AG09309 (cell line): ENCODE measurements at places on chromosomes 4 and X.

DNA sequence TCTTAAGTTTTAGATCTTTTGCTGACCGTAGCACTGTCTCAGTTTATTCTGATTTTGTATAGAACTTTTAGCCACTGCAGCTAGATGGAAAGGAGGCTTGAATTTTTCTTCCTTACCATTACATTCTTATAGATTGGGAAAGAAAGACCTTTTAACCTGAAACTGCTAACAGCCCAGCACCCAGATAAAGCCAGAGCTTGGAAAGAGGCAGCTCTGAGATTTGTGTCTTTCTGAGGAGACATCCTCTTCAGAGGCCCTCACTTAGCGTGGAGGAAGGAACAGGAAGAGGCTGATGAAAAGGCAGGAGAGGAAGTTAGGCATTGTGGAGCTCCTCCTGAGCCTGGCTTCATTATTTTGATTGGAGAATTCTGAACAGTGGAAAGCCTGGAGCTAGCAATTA, 35.1 kb downstream of the ATG4A start:
- no peak for DNase-seq

- DNase-seq, result no peak
Measured at GRCh38 chr4:189659287-189659686, 281.4 kb upstream of the FRG1 start.

DNA sequence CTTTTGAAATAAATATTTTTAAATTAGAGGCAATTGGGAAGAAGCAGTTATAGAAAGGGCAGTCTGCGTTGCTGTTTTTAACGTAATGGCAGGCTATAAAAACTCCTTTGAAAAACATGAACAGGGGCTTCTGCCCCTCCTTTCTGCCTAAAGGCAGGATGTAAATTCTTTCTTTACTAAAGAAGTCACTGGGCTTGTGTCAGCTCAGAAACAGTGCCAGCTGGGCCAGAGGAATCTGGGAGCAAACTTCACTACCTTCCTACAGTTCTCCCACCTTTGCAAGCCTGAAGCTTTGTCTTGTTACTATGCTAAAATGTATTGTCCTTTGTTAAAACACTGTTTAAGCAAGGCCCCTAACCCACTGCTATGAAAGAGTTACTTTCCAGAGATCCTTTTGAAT, 1664.8 kb downstream of the RPA4 start:
- no peak for DNase-seq

DNA sequence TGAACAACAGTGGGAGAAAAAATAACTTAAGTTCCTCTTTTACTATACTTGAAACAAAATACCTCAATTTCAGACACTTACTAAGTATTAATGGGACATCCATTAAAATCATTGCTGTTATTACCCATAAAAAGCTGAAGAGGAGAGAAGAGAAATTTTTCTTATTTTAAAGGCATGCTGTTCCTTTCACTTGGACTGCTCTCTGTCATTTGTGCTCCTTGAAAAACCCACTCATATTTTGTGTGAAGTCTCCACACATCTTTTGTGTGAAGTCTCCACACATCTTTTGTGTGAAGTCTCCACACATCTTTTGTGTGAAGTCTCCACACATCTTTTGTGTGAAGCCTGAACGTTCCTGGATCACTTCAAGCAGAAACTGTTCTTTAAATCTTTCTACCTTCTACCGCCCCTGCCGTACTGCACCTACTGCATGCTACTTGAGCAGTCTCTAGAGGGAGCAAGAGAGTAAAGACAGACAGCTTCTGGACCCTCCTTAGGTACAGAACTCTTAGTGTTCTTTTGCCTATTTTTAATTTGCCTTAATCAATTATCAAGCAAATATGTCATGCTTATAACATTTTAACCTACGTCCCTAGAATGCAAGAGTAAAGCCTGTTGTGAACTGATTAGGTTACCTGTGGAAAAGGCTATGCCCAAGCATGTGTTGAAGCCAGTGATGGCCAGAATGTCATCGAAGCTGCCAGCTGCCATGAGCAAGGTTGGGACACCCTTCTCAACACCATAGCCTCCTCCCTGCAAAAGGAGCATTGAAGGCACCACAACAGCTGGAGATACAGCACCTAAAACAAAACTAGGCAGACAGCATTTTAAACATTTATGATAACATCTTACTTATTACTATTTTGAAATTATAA, 27.1 kb upstream of the SLC9B1 start:
- no peak for DNase-seq

DNA sequence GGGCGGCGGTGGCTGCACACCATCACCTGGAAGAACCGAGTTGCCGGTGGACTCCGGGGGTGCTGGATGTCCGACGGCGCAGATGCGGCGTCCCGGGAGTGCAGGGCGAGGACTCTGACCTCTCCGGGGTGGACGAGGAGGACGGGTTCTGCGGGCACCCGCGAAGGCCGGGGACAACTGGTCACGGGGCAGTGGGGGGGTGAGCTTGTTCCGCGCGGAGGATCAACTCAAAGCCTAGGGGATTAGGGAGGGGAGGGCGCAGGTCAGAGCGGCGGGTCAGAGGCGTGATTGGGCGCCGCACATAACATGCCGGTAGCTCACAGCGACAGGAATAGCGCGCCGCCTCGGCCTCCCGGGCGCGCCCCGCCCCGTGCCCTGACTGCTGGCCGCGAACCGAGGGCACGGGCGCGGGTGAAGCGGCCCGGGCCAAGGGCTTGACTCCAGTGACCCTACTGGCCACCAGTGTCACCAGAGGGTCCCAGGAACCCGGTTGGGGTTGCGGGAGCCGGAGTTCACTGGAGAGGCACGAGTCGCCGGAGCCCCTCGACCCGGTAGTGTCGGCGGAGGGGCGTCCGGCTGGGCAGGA, at the start of gene KLHL34:
KLHL34 (minus strand) TSS at position 179 of the 586 bp plus-strand sequence. CDS start 542 bp downstream, outside the sequence.
- no peak for DNase-seq

DNA sequence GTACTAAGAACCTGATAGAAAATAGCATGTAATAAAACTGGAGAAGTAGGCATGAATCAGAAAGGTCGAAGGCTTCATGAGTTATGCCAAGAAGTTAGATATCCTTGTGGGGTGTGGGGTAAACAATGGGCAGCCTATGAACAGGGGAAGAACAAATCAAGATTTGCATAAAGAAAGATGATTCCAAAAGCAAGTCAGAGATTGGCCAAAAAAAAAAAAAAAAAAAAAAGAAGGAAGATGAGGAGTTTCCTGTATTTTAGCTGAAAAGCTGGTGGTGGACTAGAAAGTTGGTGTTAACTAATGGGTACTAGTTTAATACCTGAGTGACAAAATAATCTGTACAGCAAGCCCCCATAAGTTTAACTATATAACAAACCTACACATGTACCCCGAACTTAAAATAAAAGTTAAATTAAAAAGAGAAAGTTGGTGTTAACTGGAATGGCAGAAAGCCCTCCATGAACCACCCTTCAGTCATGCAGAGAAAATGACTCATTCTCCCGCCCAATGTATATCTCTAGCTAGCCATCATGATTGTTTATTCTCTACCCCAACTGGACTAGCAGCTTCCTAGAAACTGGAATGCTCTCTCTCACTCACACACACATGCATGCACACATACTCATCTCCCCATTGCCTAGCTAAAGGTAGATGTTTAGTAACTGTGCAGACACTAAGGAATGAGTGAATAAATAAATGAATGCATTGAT, 41.7 kb downstream of the ATP11C start:
- DNase-seq, result peak; percentile 45

- DNase-seq, result no peak
Measured at GRCh38 chr4:116361790-116362189, 723.6 kb downstream of the TRAM1L1 start.

GRCh38 chr4:141041021-141041476, 92.2 kb downstream of the RNF150 start:
- DNase-seq, result no peak

GRCh38 chr4:153257151-153257620, 52.9 kb downstream of the TRIM2 start:
- DNase-seq, result peak; percentile 24

DNA sequence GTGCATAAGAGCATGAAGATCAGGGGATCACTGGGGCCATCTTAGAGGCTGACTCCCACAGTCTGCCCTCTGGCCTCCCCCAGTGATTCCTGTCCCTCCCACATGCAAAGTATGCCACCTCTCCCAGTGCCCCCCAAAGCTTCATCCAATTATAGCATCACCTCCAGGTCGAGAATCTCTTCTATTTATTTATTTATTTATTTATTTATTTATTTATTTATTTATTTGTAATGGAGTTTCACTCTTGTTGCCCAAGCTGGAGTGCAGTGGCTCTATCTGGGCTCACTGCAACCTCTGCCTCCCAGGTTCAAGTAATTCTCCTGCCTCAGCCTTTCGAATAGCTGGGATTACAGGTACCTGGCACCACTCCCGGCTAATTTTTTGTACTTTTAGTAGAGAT, 50.1 kb downstream of the BCORL1 start:
- no peak for DNase-seq

GRCh38 chr4:76997077-76997476, 47.5 kb downstream of the SEPTIN11 start:
- DNase-seq, result no peak

DNA sequence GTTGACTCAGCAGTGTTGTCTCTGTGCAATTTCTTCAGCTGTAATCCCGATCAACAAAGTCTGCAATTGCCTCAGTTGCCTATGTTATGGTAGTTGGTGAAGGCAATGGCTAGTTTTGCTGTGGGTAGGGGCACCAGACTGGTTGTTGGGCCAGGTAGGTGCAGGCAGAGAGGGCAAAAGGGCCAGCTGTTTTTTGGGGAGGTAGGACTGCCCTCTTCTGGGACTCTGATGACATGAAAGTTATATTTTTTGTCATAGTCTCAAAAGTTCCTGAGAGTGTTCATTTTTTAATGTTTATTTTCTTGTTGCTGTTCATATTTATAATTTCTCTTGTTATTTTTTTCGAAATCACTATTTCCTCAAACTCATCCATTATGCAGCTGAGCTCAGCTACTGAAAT, 25.1 kb downstream of the DCAF12L2 start:
- DNase-seq, result no peak

DNA sequence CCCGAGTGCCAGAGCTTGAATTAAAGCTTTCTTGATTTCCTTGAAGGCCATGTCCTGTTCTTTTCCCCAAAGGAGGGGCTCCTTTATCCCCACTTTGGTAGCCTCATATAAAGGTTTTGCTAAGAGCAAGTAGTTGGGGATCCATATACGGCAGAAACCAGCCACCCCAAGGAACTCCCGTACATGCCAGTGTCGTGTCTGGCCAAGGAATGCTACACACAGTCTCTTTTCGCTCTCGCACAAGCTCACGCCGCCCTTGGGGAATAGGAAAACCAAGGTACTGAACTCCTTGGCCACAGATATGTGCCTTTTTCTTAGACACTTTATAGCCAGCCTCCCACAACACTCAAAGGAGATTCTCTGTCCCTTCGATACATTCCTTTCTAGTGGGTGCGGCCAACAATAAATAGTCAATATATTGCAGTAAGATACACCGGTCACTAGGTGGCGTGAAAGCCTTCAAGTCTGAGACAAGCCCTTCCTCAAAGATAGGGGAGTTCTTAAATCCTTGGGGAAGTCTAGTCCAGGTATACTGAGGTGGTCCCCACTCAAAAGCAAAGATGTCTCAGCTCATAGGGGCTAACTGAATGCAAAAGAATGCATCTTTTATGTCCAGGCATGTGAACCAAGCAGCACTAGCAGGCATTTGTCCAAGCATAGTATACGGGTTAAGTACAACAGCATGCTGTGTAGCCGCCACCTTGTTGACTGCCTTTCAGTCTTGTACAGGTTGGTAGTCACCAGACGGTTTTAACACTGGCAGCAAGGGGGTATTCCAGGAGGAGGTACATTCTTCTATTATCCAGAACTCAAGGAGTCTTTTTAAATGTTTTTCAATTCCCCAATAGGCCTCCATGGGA, 57.8 kb upstream of the XAGE1B start:
- DNase-seq, result peak; percentile 24

- no peak for DNase-seq
Measured at GRCh38 chrX:153653556-153653955, 6.6 kb downstream of the DUSP9 start.

- DNase-seq, result no peak
Measured at GRCh38 chr4:53653484-53654053, 62.3 kb upstream of the LNX1 start.

DNA sequence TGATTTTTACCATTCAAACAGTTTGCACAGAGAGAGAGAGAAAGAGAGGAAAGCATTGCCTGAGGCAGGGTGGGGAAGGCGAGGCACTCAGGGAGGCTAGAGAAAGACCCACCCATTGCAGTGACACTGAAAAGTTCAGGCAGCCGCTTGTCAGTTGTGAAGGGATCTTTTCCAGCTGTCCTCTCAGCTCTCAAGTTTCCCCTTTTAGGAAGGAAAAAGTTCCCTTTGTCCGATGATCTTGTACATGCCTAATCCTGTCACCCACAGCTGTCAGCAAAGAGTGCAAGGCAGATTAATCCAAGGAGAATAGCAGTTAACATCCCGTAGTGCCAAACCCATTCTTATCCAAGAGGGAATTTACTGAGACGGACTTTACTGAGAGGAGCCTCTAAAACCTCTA, 255.0 kb downstream of the MAGEB5 start:
- DNase-seq, result no peak

DNA sequence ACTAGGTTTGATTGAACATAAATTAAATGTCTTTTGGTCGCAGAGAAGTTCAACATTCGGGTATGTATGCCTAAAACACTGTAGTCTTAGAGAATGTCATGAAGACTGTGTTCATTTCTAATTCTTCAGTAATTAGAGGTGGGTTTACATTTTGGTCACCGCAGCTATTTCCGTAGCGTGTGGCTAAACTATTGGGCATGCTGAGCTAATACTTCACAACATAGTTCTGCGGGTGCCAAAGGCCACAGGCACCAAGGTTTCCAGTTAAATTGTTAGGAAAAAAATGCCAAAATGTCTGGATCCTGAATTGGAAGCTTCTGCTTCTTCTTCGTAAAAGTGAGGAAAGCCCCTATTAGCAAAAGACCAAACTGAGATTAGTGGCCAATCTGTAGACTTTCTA, 25.1 kb downstream of the SMIM31 start:
- DNase-seq, result peak; percentile 42

DNA sequence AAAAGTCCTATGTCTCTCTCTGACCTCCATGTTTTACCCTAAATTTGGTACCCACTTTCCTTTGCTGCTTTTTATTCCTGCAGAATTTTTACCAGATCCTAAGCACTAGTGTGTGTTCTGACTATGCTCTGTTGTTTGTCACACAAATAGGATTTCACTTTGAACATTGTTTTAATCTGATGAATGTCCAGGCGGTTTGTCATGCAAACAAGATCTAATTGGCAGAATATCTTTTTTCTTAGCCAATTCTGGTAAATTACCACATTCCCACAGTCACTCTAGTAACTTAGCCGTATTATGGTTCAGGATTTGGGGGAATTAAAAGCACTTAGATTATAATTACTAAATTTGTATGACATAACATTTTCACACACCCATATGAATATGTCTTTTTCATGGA, 557.2 kb upstream of the BOD1L1 start:
- DNase-seq, result no peak

DNA sequence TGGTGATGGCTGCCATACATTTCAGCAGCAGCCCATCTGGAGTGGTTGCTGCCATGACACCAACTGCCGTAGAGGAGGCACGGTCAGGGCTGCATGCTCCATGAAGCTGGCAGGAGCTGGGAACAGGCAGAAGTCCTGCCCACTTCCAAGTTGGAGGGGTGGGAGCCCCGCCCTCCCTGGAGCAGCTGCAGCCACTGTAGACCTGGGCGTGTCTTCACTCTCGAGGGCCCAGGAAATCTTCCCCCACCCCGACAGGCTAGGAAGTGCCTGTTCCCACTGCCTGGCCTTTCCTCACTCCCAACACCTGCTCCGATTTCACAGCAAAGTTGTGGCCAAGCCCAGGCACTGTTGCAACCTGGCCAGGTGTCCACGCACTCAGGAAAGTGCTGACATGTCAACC, 42.3 kb downstream of the NALF2 start:
- DNase-seq, result no peak
